H54 (cell line): ENCODE measurements at places on chromosomes 6 and 20.

DNA sequence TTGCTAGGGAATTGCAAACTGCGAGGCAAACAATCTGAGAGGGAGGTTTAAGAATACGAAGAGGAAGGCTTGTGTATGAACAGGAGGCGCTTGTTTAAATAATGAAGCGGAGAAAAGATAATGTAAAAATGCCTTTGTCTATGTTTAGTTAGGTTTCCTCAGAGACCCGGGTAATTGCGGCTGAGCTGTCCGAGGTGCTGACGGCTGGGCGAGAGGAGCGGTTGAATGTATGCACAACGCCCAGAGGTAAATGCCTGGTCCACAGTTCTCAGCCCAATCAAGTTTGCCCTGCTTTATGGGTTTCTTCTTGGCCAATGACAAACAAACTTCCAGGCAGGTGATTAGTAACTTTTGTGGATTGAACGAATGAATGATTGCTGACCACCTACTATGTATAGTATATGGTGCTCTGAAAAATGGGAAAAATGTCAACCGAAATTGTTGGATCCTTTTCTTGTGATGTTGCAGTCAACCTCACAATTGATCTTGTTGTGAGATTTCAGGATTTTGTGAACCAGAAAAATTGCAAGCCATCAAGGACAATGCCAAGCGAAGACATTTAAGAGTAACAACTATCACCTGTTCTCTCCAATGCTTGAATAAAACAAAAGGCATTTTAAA, 38.3 kb upstream of the SLC32A1 start:
- peak; percentile 49 for DNase-seq

GRCh38 chr6:71887006-71887743, 825 bp downstream of the RIMS1 start:
- no peak for DNase-seq

DNA sequence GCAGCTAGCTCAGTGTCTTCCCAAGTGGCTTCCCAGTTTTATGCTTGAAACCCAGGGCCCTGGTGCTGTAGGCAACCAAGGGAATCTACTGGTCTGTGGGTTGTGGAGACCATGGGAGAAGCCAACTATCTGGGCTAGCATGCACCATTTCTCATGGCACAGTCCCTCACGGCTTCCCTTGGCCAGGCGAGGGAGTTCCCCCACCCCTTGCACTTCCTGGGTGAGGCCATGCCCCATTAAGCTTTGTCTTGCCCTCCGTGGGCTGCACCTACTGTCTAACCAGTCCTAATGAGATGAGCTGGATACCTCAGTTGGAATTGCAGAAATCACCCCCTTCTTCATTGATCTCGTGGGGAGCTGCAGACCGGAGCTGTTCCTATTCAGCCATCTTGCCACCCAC, 1152.0 kb downstream of the KHDRBS2 start:
- DNase-seq = no peak

GRCh38 chr6:30829639-30830255, 54.6 kb upstream of the DDR1 start:
- DNase-seq = no peak

- DNase-seq = no peak
Observed at GRCh38 chr20:25394276-25394675, 3.6 kb upstream of the ABHD12 start.

GRCh38 chr6:131101911-131102680, 33.2 kb upstream of the AKAP7 start:
- DNase-seq = no peak

DNA sequence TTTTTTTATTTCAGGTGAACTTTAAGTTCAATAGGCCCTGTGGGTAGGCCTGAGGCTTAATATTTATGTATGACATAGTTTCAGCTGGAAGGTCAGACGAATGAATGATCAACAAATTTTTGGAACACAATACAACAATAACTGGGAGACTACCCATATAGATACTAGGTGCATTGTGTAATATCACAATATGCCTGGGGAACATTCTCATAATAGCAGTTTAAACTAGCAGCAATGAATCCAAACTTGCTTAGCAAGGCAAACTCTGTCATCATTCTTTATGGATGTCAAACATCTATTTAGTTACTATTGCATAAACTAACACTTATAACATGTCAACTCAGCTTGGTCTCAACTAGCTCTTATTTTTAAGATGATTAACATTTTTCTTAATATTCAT, 49.3 kb downstream of the ELOVL4 start:
- no peak for DNase-seq

DNA sequence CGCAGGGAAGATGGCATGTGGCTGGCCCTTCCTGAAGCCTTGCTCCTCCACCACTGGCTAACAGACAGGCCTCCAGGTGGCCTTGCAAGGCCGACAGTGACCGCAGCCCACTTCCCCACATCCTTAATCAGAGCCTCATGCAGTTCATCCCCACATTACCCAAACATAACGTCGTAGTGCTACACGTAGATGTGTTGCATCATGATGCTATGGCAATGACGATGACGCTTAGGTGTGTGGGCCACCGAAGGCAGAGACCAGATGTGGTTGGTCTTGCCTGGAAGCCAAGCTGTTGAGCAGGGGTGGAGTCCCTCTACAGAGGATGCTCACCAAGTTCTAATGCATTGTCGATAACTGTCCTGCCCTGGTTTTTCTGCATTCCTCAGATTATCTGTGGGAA, 5.6 kb downstream of the CD93 start:
- no peak for DNase-seq

DNA sequence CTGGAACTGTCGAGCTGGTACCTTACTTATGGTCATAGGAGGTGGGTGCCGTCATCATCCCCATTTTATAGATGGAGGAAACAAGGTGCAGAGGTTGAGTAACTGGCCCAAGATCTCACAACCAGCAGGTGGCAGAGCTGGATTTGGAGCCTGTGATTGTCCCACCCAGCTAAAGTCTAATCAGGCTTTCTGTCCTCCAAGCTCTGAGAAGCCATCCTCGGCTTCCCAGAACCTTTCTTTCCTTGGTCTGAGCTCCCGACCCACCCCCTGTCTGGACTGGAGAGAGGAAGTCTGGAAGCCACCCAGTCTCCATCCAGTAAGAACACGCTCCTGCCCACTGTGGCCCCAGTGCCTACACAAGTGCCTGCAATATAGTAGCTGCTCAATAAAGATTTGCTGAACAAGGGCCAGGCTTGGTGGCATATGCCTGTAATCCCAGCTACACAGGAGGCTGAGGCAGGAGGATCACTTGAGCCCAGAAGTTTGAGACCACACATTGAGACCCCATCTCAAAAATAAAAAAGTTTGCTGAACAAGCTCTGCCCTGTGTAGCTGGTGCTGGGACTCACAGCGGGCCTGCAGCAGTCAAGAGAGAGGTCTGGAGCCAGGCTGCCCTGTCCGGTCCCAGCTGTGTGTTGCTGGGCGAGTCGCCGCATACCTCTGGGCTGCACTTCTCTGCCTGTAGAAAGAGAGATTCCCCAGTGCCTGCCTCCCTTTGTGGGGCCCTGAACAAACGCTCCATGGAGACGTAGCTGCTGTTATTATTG, 32.5 kb upstream of the DLGAP4 start:
- no peak for DNase-seq

DNA sequence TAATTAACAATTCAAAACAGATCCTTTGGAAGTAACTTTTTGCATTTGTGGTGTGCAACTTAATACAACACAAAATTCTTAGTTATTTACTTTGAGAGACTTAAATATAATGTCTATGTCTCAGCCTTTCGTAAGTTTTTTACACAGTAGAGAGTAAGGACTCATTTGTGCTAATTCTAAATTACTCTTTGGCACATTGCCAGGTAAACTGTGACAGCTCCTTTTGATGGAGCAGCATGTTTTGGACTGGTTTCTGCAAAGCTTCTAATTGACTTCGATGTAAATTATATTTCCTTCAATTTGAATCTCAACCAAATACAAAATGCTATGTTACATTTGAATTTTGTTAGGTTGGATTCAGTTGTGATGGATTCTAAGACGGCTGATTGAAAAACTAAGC, 450.7 kb upstream of the OPRM1 start:
- DNase-seq = no peak

DNA sequence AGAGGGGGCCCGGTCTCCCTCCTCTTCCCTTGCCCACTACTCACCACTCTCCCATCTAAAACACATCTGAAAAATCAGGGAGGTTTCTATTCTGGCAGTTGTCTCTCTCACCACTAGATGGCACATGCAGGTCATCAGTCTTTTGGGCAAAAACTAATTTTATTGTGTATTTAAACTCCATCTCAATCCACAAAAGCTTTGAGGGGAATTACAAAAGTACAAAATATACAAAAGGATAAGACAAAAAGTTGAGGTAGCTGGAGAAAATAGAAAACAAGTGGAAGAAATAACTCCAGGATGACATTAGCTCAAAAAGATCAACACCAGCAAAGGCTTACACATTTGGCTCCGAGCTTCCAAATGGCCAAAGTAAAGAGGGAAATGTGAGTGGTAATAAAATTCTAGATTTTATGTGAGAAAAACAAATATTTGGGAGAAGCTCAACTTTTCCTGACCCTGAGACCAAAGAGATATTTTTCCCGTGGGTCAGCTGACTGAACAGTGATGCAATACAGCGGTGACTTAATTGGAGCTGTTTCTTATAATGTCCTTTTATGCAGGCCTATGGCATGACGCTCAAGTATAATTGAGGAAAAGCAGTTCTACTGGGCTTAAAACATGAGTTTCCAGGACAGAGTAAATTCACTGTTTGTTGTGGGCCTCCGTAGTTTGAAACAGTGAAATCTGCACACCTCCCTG, 79.8 kb upstream of the CHD6 start:
- peak; percentile 15 for DNase-seq

DNA sequence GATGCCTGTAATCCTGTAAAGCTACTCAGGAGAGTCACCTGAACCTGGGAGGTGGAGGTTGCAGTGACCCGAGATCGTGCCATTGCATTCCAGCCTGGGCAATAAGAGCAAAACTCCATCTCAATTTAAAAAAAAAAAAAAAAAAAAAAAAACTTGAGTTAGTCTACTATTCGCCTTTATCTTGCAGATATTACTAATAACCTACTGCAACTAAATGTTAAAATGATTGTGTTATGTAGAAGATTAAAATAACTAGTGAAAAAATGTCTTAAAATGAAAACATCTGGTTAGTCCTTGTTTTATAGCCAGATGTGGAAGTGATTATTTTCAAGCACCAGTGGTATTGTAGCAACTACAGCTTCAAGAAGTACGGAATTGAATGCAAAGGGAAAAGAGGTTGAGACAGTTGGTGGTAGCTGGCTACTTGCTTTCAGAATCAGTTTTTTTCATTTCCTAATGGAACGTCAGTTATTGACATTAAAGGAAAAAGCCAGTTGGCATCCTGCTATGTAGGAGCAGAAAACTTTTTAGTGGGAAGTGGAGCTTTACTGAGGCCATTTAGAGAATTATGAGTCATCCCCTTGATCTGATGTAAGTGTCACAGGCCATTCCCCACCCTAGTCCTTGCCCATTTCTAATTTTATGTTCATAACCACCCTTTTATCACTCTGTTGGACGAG, 43.8 kb upstream of the DYNLRB1 start:
- DNase-seq = peak; percentile 25

GRCh38 chr20:20462185-20462584, 94.3 kb downstream of the INSM1 start:
- no peak for DNase-seq

DNA sequence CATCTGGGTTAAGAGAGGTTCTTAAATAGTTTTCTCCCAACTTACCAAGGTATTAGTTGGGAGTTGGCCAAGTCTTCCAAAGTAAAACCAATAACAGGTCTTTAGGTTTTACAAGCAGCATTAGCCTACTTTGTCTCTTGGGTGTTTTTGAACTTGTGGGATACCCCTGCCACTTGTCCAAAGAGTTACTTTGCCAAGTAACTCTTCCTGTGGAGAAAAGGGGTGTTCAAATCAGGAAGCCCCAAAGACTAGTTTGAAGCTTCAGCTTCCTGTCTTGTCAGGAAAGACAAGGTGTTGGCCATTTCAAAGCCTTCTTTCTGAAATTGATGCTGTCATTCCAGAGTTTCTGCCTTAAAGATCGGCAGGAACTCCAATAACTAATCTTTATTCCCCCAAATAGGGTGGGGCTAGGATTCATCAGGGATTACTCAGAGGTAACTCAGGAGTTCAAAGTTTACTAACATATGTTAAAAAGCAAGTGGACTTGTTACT, 822 bp downstream of the RAB22A start:
- DNase-seq = no peak

- DNase-seq = no peak
Observed at GRCh38 chr6:117138920-117139319, 126.4 kb upstream of the VGLL2 start.

- no peak for DNase-seq
Observed at GRCh38 chr6:99590728-99591672, 15.6 kb upstream of the PRDM13 start.

- DNase-seq = no peak
Observed at GRCh38 chr20:45094201-45094600, 6.7 kb downstream of the KCNS1 start.

DNA sequence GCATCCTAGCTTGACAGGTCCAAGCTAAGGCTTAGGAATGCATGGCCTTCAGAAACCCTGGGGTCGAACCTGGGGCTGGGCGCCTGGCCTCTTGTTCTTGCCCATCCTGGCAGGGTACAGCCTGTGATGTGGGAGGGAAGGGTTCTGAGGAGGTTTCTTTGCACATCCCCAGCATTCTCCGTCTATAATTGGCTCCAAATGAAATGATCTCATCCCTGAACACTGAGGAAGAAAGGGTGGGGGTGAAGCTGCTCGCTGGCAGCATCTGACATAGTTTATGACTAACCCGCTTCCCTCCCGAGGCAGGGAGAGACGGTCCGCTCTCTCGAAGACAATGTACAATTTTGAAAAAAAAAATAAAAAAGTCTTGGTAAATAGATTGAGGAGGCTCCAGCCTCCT, 67.1 kb upstream of the ZNFX1 start:
- DNase-seq = peak; percentile 87

- DNase-seq = no peak
Observed at GRCh38 chr6:25590986-25591385, 61.0 kb upstream of the SCGN start.

- no peak for DNase-seq
Observed at GRCh38 chr6:160949531-160949930, 42.0 kb upstream of the MAP3K4 start.

GRCh38 chr6:98590997-98591396, 243.4 kb upstream of the POU3F2 start:
- DNase-seq = no peak

DNA sequence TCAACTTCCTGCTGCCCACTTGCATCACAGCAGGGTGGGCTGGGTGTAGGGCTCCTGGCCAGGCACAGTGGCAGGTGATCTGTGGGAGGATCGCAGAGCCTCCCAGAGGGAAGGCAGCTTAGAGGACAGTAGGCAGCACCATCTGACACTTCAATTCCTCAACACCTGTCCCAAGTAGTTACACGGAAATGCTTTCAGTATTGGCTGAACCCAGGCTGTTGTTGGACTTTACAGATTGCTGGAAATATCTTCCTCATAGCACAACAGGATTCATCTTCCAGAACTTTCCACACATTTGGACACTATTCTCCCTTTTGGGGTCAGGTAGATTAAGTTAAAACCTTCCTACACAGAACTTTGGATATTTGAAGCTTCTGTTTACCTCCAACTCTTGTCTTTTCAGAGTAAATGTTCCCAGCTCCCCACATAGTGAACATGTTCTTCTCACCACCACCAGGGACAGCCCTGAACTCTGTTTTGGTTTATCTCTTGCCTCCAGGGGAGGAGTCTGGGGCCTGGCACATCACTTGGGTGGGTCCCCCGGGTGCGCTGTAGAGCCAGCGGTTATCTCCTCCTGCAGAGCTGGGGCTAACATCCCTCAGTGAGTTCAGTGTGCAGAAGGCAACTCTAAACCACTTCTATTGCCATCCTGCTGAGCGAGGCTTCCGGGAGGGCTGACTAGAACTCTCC, 3.5 kb upstream of the SLC22A2 start:
- no peak for DNase-seq
